ENCODE measurements at places on chromosomes 1 and 21.

- no peak for DNase-seq
These were observed 17.3 kb upstream of the CAPN2 start for GRCh38 chr1:223695014-223695548.

DNA sequence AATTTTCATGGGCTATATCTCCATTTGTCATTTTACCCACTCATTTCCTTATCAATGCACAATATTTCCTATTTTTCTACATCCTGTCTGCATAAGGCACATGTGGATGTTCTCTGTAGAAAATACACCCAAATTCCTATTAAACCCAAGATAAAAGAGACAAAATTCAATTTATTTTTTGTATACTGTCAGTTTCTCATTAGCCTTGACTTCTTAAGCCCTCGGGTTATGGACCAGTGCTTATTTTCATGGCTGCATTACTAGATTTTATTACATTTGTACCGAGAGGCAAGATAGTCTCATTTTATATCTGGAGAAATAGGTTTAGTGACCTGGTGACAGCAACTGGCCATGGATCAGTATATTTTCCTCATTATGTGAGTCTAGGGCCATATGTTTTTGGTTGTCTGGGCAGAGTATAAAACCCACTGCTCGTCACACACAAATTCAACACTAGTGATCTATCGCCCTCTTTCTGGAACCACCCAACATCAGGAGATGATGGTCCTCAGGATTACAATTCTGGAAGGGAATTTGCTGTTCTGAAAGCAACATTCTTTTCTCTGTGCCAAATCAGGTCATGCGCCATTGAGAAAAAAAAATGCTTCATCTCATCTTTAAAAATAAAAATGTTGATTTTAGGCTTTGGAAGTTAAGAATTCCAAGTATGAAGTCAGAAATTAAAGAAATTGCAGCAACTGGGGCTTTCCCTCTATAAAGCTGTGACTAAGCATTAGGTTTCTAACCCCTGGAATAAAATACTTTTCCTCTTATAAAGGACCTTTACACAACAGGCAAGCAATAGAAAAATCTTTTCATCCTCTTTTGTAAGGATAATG is 81.4 kb downstream of the ASTN1 start:
- DNase-seq = no peak

DNA sequence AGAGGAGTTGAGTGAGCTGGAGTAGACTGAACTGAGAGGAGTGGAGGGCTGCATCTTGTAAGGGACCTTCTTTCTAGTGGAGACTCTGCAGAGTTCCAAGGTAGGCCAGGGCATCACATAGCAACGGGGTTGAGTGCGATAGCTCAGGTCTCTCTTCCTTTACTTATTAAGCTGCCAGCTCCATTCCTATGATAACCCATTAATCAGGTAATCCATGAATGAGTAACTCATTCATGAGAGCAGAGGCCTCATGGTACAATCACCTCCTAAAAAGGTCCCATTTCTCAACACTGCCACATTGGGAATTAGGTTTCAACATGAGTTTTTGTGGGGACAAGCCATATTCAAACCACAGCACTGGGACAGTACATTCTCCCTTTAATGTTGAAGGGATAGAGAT is 21.3 kb downstream of the VN1R5 start:
- DNase-seq = no peak

GRCh38 chr1:183267646-183268431 is 81.8 kb downstream of the LAMC2 start:
- DNase-seq = no peak

DNA sequence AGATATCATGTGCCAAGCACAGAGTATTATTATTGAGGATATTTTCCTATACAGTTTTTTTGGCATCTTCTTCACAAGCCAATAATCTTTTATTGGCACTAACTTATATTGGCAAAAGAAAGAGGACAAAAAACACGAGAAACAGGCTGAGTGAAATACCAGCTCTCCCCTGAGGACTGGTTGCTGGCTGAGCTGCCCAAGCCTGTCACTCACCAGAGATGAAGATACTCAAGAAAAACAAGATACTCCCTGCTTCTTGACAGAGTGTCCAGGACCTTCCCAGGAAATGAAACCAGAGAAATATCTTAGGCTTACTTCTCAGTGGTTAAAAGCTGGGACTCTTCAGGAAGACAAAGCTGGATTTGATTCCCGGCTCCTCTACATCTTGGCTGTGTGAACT is 35.9 kb upstream of the ATP1B1 start:
- DNase-seq = no peak

- no peak for DNase-seq
These were observed 29.4 kb upstream of the C1orf185 start for GRCh38 chr1:51072651-51073050.

GRCh38 chr1:19453741-19454201 is 31.6 kb downstream of the CAPZB start:
- no peak for DNase-seq

DNA sequence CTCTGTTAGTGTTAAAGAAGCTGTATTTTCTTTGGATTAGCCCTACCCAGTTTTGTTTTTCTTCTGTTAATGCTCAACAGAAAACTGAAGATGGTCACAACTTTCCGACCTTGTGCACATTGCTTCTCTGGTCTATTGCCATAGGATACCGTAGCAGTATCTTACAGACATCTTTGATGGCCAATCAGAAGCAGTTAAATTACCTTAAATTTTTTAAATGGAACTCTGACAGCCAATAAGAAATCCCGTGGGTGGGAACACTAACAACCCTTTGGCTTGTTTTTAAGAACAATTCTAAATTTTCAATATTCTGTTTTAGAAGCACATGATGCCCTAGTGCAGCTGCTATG is 17.2 kb downstream of the NFYC start:
- DNase-seq = no peak

- DNase-seq = no peak
These were observed 11.7 kb downstream of the CAPN9 start for GRCh38 chr1:230758709-230759368.

- DNase-seq = no peak
These were observed 850.2 kb upstream of the ADAMTS5 start for GRCh38 chr21:27817074-27817473.

- DNase-seq = no peak
These were observed 64.8 kb upstream of the ZNF648 start for GRCh38 chr1:182126272-182126800.

GRCh38 chr1:25874209-25874608 is 1.3 kb downstream of the PAQR7 start:
- no peak for DNase-seq

DNA sequence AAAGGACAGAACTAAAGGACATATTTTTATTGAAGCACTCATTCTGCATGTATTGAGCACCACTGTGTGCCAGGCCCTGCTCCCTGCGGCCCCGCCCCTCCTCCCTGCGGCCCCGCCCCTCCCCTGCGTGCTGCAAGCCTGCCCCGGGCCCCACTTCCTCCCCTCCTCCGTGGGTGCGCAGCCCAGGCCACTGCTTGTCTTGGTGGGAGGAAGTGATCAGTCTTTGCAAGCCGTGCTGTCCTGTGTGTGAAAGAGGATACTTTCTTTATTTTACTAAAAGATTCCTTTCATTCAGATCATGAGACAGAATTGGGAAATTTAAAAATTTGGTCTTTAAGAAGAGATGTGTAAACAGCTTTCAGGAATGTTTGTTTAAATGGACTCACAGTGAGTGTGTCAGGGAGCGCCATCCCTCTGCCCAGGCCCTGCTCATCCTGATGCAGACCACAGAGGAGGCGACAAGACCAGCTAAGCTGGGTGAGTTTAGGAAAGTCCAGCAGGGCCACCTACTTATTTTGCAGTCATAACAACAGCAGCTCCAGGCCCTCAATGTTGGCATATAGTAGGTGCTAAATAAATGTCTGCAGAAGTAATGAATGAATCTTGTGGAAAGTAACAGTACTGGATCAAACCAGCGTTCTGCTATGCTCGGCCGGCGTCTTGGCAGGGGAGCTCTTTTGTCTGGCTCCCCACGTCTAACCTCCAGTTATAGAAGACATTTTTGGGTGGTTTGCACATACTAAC is 88.3 kb upstream of the SELENON start:
- peak; percentile 51 for DNase-seq

- DNase-seq = no peak
These were observed 633.5 kb downstream of the KIF26B start for GRCh38 chr1:245788269-245788668.

GRCh38 chr1:240468656-240469055 is 143.3 kb downstream of the GREM2 start:
- DNase-seq = no peak

DNA sequence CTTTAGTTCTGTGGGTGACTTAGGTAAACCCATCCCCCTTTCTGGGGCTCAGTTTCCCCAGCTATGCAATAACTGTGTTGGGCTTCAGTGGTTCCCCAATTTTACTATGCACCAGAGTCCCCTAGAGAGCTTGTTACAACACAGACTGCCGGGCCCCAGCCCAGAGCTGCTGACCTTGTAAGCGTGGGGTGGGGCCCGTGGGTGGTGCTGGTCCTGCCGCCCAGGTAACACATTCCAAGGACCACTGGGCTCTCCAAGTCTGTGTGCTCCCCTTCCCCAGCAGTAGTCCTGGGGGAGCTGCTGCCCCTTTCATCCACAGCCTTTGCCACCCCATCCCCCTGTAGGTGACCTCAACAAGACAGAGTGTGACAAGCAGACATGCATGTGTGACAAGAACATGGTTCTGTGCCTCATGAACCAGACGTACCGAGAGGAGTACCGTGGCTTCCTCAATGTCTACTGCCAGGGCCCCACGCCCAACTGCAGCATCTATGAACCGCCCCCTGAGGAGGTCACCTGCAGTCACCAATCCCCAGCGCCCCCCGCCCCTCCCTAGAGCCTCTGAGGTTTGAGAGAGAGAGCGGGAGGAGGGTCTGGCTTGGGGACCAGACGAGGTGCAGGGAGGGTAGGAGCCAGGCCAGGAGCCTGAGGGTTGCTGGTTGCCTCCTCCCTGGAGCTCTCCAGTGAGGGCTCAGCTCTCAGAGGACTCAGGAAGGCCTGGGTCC is 8.9 kb downstream of the PLA2G2F start:
- DNase-seq = no peak

- DNase-seq = no peak
These were observed 32.2 kb downstream of the MAGI3 start for GRCh38 chr1:113422315-113423068.

DNA sequence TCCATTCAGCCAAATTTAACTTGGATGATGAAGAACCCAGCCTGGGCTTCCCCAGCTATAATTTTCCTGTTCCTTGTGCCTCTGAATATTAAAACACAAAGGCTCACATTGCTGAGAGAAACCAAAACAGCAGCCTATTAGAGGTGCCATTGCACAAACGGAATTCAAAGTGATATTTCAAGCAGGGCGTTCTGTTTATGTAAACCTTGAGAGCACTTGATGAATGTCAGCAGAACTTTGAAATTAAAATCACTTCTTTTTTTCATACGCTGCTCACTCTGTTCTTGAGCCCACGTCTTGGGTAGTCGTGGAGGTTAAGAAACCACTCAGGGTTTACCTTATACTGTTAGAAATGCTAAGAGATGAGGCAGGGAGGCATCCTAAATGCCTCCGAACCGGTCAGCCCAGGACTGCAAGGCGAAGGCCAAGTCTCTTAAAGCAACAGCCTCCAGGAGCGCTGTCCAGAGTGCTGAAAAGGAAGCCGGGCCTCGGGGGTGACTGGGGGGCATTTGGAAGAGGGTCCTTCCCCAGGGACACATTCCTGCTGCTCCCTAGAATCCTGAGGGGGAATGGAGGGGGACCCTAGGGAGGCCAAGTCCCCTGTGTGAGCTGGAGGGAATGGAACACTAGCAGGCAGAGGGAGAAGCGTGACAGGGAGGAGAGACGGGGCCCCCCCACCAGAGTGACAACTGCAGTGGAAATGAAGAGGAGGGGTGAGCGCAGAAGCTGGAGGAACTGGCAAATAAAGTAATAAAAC is 154.8 kb upstream of the VAMP3 start:
- DNase-seq = peak; percentile 5

DNA sequence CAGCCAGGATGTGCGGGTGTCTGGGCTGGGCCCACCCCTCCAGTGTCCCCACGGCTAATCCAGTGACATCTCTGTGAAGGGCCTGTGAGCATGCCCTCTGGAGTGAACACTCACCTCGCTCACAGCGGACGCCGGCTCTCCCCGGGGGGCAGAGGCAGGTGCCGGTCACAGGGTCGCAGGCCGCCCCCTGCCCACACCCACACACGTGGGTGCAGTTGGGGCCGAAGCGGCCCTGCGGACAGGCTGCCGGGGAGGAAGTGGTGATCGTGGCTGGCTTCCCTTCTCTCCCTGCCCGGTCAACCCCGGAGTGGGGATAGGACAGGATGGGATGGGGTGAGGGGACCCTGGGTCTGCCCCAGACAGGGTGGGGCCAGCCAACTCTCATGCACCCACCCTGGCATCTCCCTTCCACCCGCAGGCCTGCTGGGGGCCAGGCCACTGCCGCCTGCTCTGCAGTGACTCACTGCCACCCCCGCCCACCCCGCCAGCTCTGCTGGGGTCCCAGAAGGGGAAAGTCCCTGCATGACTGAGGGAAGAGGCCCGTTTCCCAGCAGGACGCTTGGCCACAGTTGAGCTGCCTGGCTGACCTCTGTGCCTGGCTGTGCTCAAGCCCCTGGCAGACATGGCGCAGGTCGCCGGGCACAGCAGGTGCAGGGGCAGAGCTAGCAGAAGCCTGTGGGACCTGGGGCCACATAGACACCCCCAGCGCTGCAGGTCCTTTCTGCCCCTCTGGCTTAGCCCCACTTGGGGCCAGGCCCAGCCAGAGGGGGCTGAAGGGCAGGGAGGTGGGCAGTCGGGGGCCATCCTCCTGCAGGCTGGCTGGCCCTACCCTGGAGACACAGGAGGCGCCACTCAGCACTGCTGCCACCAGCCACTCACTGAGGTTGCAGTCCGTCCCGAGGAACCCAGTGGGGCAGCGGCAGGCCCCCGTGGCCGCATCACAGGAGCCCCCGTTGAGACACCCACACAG is 41.6 kb downstream of the ARHGEF16 start:
- no peak for DNase-seq

DNA sequence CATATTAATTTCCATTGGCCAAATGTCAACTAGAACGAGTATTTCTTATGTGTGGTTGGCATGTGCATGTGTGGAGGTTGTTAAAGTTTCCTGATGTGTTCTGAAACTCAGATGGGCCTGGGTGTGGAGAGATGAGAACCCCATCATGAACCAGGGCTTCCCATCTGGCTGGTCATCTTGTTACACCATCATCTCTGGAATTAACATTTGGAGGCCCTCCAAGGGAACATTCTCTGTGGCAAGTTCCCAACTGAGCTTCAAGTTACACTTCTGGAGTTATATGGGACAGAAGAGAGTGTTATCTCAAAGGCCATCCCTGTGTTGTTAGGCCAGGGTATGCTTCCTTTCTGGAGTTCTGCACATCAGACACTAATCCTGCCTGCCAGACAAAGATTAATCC is 183.6 kb downstream of the TTLL7 start:
- DNase-seq = no peak

- DNase-seq = no peak
These were observed 28.1 kb upstream of the BTG3 start for GRCh38 chr21:17640821-17641220.

- DNase-seq = no peak
These were observed 42.5 kb downstream of the NME7 start for GRCh38 chr1:169325117-169325516.

DNA sequence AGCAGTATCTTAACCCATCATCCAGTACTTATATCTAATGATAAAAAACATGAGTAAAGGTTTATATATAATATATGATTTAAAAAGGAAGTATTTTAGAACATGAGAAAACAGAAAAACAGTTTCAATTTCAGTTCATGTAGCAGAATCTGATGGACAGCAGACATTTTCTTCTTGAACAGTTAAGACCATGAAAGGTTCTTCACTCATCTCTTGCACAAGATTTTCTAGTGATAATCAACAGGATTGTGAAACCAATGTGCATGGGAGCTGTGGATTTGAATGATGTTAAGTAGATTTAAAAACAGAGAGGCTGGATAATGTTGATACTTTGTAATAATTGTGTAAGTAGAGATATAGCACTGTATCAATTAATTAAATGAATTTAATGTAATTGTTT is 1297.6 kb downstream of the BRINP3 start:
- DNase-seq = no peak

All from T-helper 1 cell (primary cell).